ENCODE measurements at places on chromosomes 3 and 15.

DNA sequence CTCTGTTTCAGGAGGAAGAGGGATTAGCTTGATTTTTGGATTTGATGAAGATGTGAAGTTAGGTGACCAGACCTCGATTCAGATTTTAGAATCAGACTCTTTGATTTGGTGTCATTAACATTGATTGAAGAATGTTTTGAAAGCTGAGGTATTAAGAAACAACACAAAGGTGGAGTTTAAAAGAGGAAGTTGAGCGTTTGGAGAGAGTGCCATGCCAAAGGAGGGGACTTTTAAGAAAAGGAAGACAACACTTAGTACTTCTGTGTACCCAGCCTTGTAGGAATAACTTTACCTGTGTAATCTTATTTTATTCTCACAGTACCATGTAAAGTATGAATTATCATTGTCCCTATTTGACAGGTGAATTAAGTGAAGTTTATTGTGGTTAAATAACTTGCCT, 34.4 kb downstream of the PPARG start:
- no peak for DNase-seq

GRCh38 chr15:88262064-88262463, 5.5 kb upstream of the NTRK3 start:
- no peak for DNase-seq

GRCh38 chr15:74171965-74172541, 1.5 kb upstream of the ISLR start:
- DNase-seq = no peak

DNA sequence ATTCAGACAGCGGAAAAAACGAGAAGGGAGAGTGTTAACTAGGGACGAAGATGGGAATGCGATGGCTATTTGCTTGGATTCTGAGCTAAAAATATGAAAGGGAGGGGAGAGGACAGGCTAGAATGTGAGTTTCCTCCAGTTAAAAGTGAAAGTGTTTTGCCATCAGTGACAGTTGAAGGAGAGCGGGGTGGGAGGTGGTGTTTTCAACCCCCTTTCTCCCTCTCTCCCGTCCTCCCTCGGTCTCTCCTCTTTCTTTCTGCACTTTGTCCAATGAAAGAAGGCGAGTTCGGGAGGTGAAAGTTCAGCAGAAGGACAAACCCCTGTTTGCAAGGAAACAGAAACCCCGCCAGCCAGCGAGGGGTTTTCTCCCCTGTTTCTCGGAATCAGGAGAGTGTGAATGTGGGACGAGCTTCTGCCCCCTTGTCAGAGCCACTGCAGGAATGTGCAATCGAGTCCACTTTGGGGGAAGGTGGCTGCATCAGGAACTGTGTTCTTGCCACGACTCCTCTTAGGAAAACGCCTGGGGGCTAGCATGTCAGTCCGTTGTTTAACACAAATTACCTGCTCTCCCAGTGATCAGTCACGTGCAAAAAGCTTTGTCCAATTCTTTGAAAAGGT, 975 bp upstream of the FOXP1 start:
- peak; percentile 26 for DNase-seq
